ENCODE measurements at places on chromosomes 3 and 15.

DNA sequence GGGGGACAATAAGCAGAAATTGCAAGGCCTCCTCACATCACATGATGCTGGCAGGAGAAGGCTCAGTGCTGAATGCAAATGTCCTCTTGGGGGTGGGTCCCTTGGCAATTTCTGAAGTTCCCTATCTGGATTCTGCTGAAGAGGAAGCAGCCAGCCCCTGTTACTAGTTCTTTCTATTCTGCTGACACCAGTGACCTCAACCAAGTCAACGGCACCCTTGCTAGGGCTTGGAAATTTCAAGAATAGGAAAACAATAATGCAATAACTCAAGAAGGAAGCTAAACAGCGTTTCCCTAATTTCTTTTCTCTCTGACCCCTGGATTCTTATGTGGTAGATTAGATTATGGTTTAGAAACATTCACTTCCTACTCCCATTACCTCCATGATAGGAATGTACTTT, 46.2 kb upstream of the FOXP1 start:
- DNase-seq = no peak

DNA sequence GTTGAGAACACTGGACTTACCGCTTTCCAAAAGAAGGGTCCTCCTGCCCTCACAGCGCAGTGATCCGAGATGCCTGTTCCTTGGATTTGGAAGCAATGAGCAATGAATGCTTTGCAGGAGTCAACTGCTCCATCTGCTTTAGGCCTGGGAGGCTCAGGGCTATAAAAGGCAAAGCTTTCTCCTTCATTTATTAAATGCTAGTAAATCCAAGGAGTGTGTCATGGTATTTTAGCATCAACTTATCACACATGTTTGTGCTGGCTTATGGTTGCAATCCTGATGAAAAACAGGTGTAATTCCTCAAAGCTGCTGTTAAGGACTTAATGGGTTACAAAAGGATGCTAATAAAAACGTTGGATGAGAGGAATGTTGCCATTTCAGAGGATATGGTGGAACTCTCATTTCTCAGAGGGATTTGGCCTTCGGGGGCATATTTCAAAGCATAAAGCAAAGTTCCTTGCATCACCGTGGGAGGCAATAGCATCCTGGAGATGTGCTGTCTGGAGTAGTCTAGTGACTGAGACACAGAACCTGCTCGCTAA, 158.5 kb upstream of the TPM1 start:
- DNase-seq = no peak

- peak; percentile 41 for DNase-seq
Observed at GRCh38 chr3:160003520-160004128, 15.0 kb downstream of the IL12A start.

DNA sequence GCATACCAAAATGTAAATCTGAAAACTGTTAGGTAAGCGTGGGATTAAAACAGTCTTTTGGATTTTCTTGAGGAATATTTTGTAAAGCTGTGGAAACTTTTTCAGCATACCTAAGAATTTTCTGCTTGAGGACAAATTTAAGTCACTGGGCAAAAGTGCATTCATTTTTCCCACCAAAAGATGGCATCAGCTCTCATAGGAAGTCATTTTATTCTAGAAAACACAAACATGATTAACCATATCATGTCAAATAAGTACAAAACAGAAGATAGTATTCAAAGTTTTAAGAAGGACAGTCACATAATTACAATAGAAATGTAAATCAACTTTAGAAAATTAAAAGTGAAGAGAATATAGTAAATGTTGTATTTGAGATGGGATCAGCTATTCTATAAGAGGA, 63.5 kb downstream of the SLC49A4 start:
- no peak for DNase-seq

DNA sequence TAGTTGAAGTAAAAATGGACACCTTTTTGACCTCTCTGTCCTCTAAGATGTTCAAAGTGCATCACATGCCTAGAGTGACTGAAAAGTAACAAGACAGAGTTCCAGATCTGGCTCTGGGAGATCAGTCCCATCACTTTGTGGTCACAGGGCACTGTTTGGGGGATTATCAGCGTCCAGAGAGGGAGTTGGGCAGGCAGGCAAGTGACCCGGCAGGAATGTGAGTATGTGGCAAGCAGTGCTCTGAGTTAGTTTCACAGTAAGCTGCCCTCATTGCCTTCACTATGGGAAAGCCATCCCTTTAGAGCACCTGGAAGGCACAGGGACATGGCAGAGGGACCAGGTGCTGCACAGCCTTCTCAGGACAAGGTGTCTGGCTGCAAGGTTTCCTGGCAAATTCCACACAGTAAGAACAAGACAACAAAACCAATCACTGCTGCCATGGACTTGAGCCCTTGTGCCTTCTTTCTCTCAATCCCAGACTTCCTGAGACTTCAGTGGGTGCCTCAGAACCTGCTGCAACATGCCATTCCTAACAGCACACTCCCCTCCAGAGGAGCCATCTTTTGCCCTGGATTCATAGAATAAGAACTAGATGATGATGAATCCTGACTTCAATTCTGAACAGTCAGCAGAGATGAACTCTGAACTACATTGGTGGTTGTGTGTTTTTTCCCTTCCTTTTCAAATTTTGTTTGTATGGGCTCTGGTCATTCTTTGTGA, 55.2 kb downstream of the TIPARP start:
- DNase-seq = no peak

GRCh38 chr15:55494931-55495330, 13.1 kb downstream of the DNAAF4 start:
- DNase-seq = no peak

DNA sequence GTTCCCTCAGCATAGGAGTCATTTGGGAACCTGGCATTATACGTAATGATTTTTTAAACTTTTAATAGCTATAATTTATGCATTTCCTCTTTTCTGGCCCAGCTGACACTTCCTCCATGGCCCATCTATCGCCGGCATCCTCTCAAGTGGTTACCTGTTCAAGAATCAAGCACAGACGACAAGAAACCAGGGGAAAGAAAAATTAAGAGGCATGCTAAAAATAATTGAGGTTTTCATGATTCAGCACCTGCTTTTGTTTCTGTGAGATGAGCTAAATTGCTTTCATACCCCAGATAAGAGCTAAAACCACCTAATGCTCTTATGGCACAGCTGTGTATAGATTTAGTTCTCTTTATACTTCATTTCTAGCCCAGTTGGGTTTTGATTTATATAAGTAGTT, 1.7 kb downstream of the SPCS1 start:
- DNase-seq = no peak

DNA sequence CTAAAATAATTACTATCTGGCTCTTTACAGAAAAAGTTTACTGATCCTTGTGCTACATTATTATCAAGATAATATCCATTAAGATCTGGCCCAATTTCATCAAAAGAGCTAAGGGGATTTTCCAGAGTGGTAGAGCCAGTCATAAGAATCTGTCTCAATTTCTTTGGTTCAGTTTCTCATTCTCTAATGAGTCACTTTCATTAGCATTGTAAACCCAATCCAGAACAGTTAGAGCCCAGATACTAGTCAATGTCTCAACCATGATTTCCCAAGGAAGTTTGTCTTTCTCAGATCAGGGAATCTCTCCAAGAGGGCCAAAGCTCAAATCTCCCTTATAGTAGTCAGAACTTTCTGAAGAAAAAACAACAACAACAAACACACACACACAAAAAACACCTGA, 131.1 kb upstream of the PPP2R3A start:
- no peak for DNase-seq

- no peak for DNase-seq
Observed at GRCh38 chr3:111739311-111739911, 119.7 kb upstream of the PHLDB2 start.

GRCh38 chr3:47607335-47607734, 28.7 kb upstream of the CSPG5 start:
- DNase-seq = no peak

DNA sequence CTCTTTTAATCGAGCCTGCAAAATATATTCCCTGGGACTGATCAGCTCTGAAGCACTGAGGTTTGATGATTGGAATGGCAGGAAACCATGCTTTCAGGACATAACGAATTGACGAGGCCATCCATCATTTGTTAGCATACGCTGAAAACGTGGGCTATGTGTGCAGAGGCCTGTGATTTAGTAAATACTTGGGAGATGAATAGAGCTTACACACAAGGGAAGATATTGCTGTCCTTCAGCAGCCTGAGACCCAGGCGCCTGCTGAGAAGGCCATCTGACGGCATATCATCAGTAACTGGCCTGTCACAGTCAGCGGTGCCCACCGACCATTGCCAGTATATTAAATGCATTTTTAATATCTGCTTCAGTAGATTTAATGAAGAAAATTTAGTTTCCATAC, 16.2 kb downstream of the CDIN1 start:
- DNase-seq = no peak

- no peak for DNase-seq
Observed at GRCh38 chr3:122235147-122235546, 51.7 kb downstream of the CASR start.

- no peak for DNase-seq
Observed at GRCh38 chr15:33508703-33509102, 197.9 kb downstream of the RYR3 start.

GRCh38 chr3:54034971-54035370, 87.4 kb upstream of the CACNA2D3 start:
- DNase-seq = no peak

GRCh38 chr3:150450916-150451315, 42.8 kb downstream of the TSC22D2 start:
- DNase-seq = no peak

DNA sequence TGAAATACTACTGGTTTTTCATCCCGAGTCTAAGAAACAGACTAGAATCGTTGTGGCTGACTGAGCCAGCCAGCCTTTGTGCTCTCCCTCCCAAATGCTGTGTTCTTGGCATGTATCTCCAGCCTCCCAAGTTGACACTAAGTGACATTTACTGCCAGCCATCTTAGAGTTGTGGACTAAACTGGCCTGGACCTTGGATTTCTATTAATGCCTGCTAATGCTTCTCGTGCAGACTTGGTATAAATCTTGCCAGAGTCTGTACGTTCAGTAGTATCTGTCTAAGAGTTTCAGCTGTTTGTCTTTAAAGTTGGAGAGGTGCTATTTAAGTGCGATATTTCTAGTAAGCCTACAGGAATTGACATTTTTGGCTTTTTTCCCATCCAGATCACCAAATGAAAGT, 166.6 kb upstream of the BHLHE40 start:
- no peak for DNase-seq

DNA sequence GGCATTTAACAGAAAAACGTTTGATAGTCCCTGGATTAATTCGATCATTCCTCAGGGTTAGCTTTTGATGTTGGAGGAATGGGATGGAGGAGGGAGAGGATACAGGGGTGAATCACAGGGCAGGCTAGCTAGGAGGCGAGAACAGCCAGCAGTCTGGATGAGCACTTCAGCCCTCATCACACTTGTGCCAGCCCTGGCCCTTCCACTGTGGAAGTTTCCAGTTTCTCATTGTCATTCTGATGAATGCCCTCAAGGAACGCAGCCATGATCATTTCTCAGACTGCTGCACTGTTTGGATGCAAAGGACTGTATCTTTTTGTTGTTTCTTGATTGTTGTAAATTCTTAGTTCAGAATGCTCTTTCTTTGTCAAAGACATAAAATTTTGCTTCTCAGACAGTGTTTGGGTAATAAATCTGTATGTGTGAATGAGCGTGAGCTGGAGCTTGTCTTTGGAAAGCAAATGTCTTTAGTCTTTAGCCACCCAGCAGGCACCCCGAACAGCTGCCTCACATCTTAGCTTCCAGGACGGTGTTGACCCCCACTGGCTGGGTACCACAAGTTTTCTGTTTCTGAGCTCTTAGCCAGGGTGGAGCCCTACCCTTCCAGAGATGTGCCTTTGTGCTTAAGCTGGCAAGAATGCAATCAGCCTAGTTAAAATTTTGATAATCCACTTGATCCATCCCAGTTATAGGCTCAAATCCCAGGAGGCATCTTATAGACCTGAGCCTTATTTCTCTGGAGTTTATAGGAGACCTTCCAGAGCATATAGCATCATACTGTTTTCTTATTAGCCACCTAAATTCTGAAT, 121.1 kb downstream of the PDCD6IP start:
- DNase-seq = no peak

DNA sequence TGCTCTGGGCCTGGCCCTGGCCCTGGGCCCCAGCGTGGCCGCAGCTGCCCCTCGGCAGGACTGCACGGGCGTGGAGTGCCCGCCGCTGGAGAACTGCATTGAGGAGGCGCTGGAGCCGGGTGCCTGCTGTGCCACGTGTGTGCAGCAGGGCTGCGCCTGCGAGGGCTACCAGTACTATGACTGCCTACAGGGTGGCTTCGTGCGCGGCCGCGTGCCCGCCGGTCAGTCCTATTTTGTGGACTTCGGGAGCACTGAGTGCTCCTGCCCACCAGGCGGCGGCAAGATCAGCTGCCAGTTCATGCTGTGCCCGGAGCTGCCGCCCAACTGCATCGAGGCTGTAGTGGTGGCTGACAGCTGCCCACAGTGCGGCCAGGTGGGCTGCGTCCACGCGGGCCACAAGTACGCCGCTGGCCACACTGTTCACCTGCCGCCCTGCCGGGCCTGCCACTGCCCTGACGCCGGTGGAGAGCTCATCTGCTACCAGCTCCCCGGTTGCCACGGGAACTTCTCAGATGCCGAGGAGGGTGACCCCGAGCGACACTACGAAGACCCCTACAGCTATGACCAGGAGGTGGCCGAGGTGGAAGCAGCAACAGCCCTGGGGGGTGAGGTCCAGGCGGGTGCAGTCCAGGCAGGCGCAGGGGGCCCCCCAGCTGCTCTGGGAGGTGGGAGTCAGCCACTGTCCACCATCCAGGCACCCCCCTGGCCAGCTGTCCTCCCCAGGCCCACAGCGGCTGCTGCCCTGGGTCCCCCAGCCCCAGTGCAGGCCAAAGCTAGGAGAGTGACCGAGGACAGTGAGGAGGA, 21.7 kb downstream of the FBLN2 start:
- DNase-seq = no peak

GRCh38 chr3:135982922-135983581, 17.5 kb downstream of the PPP2R3A start:
- no peak for DNase-seq

DNA sequence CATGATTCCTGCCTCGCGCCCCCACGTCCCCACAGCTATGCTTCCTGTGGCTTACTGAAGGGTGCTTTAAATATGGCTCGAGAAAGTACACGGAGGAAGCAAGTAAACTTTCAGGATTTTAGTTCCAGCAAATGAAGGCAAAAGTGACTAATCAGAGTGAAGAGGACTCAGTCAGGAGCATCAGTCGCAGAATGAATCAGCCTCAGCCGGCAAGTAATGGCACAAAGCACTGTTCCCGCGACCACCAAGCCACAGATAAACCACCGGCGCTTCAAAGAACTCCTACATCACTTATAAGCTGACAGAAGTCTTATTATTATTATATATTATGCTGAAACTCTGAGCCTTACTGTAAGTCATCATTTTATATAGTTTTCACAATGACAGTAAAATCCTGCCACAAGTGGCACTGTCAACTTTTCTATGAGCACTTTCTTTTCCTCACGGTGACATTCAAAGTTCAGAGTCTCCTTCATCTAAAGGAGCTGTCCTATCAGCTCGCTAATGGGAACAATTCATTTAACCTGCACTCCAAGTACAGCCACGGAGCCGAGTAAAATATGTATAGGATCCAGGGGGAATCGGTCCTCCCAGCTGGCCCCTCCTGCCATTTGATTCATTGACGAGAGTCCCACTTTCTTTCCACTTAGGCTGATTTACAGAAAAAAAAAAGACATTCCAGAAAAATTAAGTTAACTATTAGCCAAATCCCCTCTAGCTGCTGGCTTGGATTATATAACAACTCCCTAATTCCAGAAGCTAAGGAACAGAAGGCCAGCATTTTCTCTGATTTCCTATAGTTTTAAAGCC, 217.0 kb upstream of the ICE2 start:
- DNase-seq = peak; percentile 20

GRCh38 chr3:144921710-144922109, 950.1 kb downstream of the DIPK2A start:
- DNase-seq = no peak
